ENCODE measurements at places on chromosomes 12 and 14.

- no peak for DNase-seq
These were observed 51.5 kb downstream of the LMNTD1 start for GRCh38 chr12:25501549-25501948.

- no peak for DNase-seq
These were observed 166.2 kb downstream of the CHST11 start for GRCh38 chr12:104622928-104623327.

DNA sequence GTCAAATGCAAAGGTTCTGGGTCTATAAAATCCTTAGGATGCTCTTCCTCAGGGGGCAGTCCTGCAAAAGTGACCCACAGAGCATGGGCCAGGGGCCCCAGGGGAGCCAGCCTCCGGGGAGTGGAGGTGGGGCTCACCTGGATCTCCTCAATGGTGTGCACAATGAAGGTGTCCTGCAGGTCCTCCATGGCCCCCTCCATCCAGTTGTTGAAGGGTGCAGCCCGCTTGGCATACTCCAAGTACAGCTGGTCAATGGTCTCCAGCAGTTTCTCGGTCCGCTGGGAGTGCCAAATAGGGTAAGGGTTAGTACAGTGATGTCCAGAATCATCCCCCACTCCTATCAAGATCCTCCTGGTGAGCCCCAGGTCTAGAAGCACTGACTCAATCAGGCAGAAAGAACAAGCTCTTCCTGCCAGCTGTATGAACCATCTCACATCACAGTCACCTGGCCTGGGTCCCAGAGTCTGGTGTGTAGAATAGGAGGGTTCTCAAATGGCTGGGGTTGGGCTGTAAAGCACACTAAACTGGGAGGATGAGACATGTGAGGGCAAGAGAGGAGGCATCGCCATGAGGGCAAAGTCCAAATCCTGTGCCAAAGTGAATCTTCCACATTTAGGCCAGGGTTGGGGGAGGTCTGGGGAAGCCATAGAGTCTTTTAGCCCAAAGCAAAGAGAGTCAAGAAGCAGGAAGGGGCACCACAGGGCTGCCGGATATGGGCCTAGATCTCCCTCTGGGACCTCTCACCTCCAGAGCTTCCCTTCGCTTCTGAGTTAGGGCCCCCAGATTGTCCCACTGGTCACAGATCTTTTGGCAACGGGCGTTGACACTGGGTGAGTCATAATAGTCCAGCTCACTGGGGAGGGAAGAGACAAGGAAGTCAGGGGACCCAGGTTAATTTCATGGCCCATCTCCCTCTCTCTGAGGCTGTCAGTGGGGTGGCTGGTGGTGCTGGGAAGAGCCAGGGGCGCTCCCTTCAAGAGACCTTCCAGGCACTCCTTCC, 91.5 kb upstream of the ZFP36L1 start:
- peak; percentile 80 for DNase-seq

GRCh38 chr14:79248771-79249170, 962.5 kb downstream of the DIO2 start:
- no peak for DNase-seq

- no peak for DNase-seq
These were observed 34.7 kb downstream of the GRIP1 start for GRCh38 chr12:66644151-66644550.

- DNase-seq, result peak; percentile 88
These were observed 53.3 kb upstream of the NCOR2 start for GRCh38 chr12:124620606-124621295.

DNA sequence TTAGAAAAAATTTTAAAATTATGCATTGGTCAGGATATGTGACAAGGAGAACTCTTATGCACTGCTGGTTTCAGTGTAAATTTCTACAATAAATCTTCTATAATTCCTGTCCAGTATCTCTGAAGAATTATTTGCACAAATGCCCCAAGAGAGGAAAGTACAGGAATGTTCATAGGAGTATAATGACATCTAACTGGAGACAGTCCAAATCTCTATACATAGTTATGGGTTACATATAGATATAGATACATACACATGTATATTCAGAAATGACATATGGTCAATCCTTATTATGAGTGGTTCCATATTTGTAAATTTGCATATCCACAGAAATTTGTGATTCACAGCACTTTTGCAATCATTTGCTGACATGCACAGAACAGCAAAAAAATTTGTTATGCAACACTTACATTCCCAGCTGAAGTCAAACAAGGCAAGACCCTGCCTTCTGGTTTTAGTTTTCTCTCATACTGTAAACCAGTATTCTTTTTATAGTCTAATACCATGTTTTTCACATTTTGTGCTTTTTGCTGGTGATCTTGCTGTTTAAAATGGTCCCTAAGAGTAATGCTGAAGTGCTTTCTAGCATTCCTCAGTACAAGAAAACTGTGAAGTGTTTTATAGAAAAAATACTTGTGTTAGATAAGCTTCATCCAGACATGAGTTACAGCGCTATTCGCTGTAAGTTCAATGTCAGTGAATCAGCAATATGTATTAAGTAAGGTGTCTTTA, 103.8 kb downstream of the SLC16A7 start:
- DNase-seq, result no peak

- DNase-seq, result no peak
These were observed 158.1 kb downstream of the ATP23 start for GRCh38 chr12:58099476-58099875.

- no peak for DNase-seq
These were observed 137.9 kb upstream of the ATP2B1 start for GRCh38 chr12:89846473-89847055.

- no peak for DNase-seq
These were observed 114.0 kb upstream of the FAR2 start for GRCh38 chr12:29035112-29035511.

DNA sequence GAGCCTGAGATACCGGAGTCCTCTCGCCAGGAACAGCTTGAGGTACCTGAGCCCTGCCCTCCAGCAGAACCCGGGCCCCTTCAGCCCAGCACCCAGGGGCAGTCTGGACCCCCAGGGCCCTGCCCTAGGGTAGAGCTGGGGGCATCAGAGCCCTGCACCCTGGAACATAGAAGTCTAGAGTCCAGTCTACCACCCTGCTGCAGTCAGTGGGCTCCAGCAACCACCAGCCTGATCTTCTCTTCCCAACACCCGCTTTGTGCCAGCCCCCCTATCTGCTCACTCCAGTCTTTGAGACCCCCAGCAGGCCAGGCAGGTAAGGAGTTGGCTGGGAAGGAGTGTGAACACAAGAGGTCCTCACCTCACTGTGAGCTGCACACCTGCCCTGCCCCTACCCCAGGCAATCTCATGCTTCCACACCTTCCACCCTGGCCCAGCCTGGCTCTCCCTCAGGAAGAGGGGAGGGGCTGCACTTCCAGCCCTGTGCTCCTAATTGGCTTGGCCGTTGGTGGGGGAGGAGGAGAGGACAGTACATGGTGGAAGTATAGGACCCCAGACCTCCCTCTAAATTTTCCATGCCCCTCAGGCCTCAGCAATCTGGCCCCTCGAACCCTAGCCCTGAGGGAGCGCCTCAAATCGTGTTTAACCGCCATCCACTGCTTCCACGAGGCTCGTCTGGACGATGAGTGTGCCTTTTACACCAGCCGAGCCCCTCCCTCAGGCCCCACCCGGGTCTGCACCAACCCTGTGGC, 6.2 kb downstream of the C1QL4 start:
- peak; percentile 74 for DNase-seq

- no peak for DNase-seq
These were observed 178.7 kb downstream of the CNTN1 start for GRCh38 chr12:40870981-40871380.

DNA sequence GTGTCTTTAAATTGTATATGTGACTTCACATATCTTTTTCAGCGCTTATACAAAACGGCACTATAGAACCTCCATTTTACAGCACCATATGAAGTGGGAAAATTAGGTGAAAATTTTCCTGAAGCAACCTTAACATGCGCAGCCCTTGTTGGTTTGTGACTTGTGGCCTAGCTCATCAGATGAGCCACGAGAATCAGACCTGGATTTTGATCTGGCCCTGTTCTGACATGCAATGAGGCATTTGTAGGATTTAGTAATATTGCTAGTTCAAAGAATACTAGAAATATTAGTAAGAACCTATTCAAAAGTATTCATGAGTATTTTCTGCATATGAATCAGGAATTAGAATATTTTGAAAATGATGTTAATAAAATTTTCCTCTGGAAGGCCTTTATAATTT, 2.9 kb downstream of the CDKN1B start:
- DNase-seq, result no peak

GRCh38 chr14:102930138-102930752, 7.8 kb downstream of the AMN start:
- DNase-seq, result no peak

DNA sequence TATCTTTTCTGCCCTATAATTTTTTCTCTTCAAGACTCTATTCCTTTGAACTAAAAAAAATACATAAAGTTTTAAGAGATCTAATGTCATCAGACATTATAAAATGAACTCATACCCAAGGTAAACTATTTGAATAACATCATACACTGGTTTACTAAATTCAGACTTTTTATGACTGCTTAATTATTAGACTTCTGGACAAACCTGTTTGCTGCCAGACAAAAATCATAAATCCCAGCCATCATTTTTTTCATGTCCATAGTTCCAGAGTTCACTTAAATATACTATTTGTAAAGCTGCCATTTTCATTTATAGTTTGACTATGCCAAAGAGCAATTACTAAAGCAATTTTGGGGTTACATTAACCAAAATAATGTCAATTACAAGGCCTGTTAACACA, 34.0 kb downstream of the USP44 start:
- DNase-seq, result no peak

GRCh38 chr12:15256761-15257160, 35.5 kb upstream of the RERG start:
- DNase-seq, result no peak

- no peak for DNase-seq
These were observed 515.3 kb downstream of the SLC6A15 start for GRCh38 chr12:84397263-84397662.

DNA sequence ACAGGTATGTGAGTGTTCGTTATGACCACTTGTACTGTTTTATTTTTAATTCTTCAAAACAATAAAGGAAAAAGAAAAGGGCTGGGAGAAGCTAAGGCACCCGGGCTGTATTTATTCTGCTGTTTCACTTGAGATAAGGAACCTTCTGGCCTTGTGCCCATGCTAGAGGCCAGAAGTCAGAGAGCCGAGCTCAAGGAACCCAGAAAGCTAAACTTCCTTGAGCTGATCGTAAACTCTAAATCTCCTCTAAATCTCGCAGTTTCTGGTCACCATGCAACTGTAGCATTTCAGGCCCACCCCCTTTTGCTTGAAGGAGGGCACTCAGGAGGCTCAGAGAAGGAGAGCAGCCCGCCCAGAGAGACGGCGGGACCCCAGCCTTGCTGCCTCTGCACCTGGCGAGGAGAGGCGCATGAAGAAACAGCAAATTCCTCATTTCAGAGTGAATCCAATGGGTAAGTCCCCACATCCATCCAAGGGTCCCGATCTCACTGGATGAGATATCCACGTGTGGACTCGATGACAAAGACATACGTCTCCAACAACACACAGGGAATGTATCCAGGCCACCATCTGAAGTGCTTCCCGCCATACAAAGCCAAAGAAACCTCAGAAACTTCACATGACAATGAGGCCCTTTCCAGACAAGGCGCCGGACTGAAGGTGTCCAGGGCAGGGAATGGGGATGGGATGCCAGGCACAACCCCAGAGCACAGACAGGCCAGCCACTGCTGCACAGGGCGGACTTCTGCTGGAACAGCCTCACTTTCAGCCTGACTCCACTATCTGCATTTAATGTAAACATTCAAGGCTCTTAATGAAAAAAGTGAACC, 14.6 kb downstream of the CCDC88C start:
- DNase-seq, result no peak

DNA sequence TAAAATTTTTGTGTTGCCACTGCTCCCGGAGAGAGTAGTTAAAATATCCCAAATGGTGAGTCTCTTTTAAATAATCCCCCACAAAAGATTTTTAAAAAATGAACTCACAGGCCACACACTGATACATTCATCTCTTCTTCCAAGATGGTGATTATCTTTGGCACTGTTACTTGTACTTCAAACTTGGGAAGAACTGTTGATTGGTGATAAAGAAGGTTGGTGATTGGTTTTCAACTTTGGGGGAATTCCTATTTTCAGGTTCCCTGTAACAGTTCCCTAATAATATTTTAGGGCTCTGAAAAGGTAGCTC, 6.6 kb downstream of the A2M start:
- DNase-seq, result no peak

- peak; percentile 83 for DNase-seq
These were observed 328.3 kb downstream of the TMEM121 start for GRCh38 chr14:105854600-105855245.

DNA sequence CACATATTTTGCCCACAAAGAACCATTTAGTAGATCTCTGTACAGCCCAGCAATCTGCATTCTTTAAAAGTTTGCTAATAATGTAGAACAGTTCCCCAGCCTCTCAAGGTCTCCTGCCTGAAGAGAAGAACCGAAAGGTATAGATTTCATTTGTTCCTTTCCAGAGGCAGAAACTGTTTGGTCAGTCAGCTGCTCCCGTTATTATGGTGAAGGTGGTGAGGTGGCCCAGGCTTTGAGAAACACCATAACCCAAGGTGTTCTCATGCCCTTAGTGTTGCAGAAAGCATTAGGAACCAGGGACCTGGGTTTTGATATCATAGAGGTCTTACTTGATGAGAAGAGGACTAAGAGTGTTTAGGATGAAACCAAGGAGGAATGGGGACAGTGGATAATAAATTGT, 65.3 kb downstream of the SUSD6 start:
- DNase-seq, result no peak

GRCh38 chr12:92111256-92111655, 34.4 kb downstream of the BTG1 start:
- DNase-seq, result no peak

DNA sequence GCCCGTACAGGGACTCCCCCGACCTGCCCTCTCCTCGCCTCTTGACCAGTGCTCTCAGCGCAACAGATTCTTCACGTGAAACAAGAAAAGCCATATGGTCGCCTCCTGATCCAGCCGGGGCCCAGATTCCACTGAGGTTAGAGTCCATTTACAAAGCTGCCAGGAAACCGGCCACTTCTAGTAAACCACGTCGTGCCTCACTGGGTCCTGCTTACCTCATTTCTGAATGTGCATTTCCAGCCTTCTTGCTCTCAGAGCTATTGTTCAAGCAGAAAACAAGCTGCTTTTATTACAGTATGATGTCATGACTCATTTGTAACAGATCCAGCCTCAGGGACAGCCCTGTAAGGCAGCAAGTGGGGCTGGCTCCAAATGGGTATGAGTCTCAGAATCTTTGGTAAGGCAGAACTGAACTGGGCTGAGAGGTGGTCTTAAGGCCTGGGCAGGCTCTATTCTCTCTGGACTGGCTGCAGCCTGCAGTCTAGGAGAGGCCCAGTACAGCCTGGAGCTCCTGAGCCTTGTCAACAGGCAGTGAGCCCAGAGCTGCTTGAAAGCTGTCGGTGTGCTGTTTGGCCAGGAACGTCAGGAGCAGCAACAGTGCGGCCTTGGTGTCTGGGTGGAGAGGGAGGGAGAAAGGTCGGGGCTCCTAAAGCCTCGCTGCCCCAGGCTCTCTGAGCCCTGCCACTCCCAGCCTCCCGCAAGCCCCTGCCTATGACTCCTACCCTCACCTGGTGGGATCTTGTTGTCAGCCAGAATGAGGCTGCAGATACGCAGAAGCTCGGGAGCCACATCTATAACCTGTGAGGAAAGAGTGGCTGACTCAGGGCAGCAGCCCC, 8.3 kb downstream of the REC8 start:
- peak; percentile 69 for DNase-seq

GRCh38 chr14:49134940-49135339, 451.2 kb downstream of the RPS29 start:
- no peak for DNase-seq

Measured in posterior vena cava (tissue), 2 donors.